ENCODE measurements at places on chromosomes 6 and 20.
A peak's percentile ranks its signal among the peaks of the same experiment; 100 is the strongest.

DNA sequence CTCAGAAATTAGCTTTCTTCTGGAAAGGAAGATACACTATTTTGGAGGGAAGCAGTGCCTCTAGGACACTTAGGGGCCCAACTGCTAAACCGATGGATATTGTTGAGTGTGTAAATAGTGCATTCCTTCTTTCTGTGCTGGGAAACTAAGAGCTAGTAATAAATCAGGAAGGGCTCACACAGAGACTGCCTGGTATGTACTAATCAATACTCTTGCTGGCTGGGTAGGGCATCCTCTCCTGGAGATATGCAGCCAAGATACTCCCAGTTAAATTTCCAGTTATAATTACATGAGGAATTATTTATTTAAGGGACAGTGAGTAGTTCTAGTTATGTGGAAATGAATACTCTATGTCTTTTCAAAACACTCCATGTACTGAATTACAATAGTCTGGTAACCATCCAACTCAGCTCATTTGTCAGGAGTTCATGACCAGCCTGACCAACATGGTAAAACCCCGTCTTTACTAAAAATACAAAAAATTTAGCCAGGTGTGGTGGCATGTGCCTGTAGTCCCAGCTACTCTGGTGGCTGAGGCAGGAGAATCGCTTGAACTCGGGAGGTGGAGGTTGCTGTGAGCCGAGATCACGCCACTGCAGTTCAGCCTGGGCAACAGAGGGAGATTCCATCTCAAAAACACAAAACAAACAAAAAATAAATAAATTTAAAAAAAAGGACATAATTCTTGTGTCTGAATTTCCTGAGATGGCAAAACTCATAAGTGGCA lies 100.0 kb downstream of the OR2B2 start:
- DNase-seq: no peak

DNA sequence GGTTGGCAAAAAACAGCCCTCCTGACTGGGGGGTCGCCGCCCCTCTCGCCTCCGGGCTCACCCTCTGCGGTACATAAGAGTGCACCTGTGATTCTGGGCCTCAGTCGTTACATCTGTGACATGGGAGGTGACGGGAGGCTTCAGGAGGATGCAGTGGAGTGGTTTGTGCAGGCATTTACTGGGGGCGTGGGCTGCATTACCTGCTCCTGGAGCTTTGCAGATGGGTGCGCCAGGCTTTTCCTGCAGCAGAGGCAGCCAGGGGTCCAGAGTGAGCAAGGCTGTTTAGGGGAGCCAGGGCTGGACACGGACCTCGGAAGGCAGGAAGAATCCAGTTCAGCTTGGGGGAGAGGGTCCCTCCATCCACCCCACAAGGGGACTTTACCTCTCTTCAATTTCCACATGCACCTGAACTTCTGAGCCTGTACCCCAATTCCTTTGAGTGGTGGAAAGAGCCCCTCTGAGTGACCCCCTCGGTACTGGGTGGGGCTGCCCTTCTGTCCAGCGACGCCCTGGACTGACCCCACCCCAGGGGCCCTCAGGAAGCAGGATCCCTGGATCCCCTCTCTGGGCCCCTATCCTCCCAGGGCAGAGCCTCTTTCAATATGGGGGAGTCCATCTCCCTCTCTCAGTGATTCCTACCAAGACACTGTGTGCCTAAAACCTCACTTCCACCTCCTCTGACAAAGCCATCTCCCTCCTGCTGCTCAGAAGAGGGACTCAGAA lies 134.0 kb downstream of the TAF4 start:
- DNase-seq: no peak

DNA sequence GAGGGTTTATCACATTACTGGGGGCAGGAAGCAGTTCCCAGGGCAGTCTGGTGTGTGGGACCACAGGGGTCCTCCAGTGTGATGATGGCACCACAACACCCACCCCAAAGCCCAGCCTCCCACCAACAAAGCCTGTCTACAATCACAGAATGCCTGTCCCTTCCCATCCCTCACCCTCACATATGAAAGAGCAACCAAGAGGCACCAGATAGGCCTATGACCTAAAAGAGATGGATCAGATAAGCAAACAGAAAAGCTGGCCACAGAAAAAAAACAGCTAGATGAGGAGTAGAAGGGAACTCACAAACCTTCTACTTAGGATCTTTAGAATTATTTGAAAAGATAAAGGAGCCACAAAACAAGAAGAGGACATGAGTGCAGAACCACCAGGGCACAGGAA lies 54.3 kb downstream of the SERAC1 start:
- no peak for DNase-seq

GRCh38 chr20:50887576-50887975 lies 43.7 kb downstream of the ADNP start:
- DNase-seq: no peak

DNA sequence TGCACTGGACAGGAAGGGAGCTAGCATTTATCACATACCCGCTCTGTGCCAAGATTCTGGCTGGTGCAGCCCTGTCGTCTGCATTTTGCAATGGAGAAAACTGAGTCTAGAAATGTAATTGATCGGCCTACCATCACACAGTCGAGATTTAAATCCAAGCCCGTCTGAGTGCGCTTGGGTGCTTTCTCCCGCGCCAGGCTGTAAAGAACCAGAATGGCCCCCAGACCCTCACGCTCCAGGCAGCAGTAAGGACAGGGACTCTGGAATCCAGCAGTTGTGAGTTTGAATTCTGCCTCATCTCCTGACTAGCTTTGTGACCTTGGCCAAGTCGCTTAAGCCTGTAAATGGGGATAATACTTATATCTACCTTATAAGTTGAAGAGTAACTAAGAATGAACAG lies 10.8 kb downstream of the DYNLRB1 start:
- DNase-seq: no peak

- peak; percentile 74 for DNase-seq
Measured at GRCh38 chr6:31827286-31828079, at the start of gene HSPA1B. TSS of gene HSPA1B (plus strand) at chr6:31827738. CDS start at chr6:31827951, 213 bp downstream.

DNA sequence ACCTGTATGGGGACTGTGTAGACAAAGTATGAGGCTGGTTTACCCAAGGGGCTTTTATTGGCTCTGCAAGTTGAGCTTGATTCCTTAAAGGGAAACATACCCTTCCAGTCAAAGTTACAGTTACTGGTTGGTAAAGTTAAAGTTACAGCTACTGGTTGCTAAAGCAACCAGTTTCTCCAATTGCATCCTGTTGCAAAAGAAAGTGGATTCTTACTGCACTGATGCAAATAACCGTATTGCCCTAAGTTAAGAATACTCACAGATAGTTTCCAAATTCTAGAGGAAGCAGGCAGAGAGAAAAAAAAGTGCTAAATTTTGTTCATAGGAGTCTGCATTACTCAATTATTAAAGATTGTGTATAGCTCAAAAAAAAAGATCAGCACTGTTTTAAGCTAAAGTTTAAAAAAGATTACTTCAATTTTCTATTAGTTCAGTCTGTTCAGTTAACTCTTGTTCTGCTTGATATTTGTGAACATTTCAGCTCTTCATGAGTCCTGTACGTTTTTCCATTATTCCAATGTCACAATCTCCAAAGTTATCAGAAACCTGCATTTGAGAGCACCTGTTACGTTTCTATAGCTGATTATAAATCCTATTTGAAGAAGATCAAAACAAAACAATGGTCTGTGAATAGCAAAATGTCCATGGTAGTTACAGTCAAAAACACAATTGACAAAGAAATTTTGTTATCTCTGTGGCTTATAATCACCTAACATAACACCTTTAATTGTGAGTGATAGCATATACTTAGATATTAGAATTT lies 8.6 kb upstream of the IL22RA2 start:
- DNase-seq: no peak

- no peak for DNase-seq
Measured at GRCh38 chr20:23393996-23394775, 27.1 kb downstream of the NAPB start.

DNA sequence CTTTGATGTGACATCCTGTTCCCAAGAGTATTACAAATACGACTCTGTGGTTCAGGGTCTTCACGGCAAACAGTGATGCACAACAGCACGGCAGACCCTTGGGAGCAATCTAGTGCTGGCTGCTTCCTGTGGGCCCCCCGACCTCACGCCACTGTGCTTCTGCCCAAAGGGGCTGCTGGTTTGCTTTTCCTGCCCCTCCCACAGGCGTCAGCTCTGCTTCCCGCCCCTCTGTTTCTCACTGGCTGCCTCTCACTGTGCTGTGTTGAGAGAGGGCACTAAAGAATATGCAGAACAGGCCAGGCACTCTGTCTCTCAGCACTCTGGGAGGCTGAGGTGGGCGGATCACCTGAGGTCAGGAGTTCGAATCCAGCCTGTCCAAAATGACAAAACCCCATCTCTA lies 554.5 kb upstream of the AGPAT4 start:
- DNase-seq: no peak

DNA sequence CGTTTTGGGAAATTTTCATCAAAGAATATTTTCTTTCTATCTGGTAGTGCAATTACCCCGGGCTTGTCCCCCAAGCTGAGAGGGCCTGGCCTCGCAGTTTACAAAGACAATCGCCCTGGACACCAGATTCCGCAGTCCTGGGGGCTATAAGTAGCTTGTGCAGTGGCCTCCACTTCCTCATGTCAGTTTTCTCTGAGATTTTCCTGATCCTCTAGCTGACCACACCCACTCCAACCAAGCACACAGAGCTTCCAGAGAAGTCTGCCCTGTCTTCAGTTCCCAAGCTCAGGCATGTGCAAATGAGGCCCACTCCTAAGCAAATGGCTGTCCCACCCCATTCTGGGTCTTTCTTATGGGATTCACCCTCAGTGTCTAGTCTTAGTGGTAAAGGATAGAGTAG lies 245.3 kb downstream of the MAFB start:
- no peak for DNase-seq

- no peak for DNase-seq
Measured at GRCh38 chr20:22729616-22730236, 145.4 kb upstream of the FOXA2 start.

DNA sequence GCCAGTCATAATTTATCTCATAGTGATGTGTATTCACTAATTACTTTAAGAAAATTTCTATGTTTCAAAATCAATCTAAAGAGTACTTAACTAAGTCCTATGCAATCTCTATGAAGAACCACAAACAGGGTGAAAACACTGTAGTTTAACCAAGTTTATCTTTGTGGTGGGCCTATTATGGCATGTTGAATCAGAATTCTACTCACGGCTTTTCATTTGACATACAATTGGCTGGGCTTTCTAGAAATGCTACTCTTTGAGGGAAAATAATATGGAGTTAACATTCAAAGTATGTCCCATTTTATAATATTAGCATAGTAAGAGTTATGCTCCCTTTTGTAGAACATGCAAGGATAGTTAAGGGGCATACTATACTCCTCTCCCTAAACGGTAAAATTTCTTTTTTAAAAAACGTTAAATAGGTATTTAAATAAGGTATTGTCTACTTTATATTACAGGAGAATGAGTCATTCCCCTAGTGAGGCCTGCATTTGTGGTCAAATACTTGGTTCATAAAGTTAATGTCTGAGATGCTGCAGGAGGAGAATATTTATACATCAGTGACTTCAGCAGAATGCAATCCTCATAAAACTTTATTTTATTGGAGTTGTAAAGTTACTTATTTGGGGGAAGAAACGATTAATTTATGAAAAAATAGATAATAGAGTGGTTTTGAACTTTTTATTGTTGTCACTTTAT lies 1.8 kb downstream of the MOXD1 start:
- DNase-seq: no peak

Data from activated CD4-positive, alpha-beta T cell treated with anti-CD3 and anti-CD28 coated beads, Interleukin-2, amount 50 U/mL, for 1 hour (primary cell).